Activated naive CD8-positive, alpha-beta T cell treated with anti-CD3 and anti-CD28 coated beads, Interleukin-2, amount 50 U/mL, for 16 hours (primary cell): ENCODE measurements at places on chromosomes 5 and 9.

- DNase-seq, result no peak
These were observed 218.9 kb upstream of the NMUR2 start for GRCh38 chr5:152623951-152624350.

GRCh38 chr5:35668319-35668718 lies 50.7 kb downstream of the SPEF2 start:
- no peak for DNase-seq

DNA sequence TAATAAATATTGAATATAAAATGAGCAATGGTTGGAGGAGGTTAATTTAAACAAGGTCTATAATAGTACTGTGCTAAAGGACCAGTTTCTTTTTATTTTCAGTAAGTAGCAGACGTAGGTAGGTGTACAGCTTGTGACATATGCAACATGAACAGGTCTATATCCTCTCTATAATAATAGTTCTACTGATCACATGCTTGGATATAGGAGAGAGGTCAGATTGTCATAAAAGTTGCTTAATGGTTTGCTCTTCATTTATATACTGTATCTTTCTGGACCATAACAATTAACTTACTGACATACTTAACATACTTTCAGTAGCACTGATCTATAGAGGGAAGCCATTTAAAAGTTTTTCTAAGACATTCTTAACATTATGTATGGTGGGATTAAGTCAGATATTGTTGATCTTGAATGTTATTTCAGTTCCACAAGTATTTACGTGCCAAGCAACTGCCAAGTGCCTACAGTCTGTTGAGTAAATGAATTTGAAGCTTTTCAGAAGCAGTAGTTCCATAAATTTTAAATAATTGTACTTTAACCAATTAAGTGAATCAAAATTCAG lies 68.0 kb downstream of the DENND4C start:
- DNase-seq, result no peak

GRCh38 chr5:80151890-80152289 lies 104.0 kb downstream of the SERINC5 start:
- no peak for DNase-seq

- no peak for DNase-seq
These were observed 39.2 kb downstream of the TLE4 start for GRCh38 chr9:79610791-79611614.

DNA sequence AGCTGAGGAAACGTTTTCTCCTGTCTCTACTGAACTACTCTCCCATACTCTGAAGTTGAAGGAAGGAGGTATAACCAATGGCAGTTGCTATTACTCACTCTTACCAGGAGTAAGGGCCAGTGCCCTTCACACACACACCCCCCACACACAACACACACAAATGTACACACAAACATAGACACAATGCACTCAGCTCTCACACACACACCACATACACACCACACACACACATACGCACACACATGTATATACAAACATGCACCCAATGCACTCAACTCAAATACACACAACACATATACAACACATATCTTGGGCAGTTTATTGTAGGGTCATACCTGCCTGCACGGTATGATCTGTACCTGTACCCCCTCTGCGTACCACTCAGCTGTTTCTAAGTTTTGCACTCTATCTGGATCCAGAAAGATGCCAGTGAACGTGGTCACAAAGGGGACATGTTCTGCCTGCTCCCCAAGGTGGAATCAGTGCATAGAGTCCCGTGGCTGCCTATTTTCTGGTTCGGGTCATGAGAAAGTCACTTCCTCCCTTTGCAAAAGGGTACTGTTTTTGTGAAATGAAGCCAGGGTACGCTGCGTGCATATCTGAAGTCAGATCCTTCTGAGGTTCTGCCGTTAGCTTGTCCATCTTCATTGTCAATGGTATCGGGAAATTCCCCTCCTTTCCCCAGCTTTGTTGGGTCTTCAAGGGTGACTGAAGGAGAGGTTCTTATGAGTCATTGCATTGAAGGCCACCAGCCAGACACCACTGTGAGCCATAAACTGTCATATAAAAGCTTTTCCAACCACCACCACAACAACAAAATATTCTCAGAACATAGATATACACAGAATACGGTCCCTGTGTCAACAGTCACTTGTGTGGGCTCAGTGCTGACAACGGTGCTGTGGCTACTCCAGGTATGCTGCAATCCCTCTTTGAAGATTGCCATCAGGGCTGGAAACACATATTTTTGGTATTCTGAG lies 131.9 kb downstream of the UGCG start:
- DNase-seq, result no peak

GRCh38 chr9:70441622-70442021 lies 27.2 kb upstream of the KLF9 start:
- no peak for DNase-seq

- no peak for DNase-seq
These were observed 17.0 kb downstream of the UTP15 start for GRCh38 chr5:73582285-73583145.

DNA sequence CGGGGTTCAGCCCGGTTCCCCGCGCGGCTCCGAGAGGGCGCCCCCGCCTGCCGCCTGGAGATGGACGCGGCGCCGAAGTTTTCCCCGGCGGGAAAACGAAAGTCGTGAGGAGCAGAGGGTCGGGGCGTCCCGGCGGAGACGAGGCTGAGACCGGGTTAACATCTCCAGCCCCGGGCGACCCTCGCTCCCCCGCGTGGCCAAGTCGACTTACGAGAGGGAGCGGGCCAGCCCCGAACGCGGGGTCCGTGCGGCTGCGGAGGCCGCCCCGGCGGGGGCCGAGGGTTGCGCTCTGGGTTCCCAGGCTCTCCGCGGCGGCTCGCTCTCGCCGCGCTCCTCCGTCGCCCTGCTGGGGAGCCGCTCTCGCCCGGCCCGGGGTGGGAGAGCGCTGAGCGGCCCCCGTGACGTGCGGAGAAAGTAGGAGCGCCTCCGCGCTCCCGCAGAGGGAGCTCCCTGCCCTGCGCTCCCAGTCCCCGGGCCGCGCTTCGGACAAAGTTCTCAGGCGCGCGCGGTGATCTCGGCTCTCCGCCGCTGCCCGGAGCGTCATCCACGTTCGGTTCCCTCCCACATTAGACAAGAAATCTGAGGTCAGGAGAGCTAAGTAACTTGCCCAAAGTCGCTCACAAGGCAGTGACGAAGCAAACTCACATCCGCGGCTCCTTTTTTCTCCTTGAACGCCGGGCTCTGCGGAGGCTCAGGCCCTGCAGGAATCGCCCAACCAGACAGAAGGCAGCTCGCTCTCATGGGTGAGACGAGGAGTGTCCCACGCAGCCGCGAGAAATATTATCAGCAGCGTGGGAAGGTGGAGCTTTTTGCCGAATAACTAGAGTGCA lies 1.2 kb upstream of the GCNT4 start:
- no peak for DNase-seq

DNA sequence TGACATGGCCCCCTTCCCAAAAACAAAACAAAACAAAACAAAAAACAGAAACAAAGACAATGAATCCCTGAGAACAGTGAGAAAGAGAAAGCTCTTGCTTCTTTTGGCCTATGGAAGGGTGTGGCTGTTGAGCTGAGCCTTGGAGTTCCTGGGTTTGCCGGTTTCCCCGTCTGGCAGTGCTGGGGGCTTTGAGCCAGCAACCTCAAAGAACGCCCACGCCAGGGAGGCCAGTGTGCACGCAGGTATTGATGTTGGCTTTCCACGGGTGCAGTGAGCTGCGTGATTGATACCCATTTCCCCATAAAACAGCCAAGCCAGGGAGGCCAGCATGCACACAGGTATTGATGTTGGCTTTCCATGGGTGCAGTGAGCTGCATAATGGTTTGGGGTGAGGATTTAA lies 8.3 kb upstream of the LCN1 start:
- no peak for DNase-seq

- no peak for DNase-seq
These were observed 21.1 kb downstream of the CORO2A start for GRCh38 chr9:98171176-98171925.

DNA sequence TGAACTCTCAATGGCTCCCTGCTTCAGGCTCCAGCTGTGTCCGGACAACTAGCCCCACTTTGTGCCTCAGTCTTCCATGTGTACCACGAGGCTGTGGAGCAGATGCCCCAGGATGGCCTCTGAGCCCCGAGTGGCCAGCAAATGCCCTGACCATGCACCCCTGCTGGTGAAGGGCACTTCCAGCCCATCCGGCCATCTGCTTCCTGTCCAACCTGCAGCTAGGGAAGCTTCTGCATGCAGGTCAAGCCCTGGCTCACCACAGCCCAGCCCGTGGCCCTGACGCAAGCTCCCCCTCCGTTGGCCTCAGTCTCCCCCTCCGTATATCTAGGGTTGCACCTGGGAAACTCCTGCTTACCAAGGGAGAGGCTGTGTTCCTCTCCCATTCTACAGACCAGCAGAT lies 4.8 kb downstream of the NINJ1 start:
- no peak for DNase-seq

DNA sequence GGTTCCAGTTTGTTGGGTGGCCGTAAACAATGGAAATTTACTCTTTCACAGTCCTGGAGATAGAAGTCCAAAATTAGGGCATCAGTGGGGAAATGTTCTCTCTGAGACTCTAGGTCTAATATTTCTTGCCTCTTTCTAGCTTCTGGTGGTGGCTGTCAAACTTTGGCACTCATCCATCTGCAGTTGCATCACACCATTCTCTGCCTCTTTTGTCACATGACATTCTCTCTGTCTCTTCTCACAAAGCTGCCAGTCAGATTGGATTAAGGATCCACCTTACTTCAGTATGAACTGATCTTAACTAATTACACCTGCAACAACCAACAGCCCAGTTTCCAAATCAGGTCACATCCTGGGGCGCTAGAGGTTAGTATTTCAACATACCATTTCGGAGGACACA lies 222.9 kb upstream of the FTMT start:
- no peak for DNase-seq

DNA sequence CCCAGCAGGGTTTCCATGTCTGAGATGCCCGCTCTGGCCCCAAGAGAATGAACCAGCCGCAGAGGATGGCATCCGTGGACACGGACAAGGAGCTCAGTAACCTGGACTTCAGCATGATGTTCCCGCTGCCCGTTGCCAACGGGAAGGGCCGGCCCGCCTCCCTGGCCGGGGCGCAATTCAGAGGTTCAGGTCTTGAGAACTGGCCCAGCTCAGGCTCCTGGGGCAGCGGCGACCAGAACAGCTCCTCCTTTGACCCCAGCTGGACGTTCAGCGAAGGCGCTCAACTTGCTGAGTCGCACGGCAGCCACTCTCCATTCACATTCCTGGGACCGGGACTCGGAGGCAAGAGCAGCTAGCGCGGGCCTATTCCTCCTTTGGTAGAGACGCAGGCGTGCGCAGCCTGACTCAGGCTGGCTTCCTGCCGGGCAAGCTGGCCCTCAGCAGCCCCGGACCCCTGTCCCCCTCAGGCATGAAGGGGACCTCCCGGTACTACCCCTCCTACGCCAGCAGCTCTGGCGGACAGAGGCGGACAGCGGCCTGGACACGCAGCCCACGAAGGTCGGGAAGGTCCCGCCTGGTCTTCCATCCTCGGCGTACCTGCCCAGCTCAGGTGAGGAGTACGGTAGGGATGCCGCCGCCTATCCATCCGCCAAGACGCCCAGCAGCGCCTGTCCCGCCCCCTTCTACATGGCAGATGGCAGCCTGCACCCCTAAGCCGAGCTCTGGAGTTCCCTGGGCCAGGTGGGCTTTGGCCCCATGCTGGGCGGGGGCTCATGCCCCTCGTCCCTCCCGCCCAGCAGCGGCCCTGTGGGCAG lies 74.4 kb downstream of the INSL6 start:
- DNase-seq, result no peak

- DNase-seq, result no peak
These were observed 62.4 kb upstream of the SPTLC1 start for GRCh38 chr9:92177591-92177990.

- no peak for DNase-seq
These were observed 136.4 kb downstream of the KDM4C start for GRCh38 chr9:6894135-6894534.

DNA sequence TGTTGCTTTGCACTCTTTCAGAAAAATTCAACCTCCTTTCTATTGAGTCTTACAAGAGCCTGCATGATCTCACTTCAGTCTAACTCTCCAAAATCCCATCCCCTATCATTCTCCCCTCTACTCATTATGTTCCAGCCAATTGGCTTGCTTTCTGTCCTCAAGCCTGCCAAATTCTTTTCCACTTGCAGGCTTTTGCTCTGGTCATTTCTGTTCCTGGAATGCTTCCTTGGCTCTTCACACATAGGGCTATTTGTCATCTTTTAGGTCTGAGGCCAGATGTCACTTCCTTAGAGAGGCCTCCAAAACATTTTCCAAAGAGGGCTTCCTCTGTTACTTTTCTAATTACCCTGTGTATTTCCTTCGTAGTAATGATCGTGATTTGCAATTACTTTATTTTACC lies 11.8 kb upstream of the CHD1 start:
- DNase-seq, result no peak

- DNase-seq, result no peak
These were observed 57.5 kb downstream of the ADAMTS12 start for GRCh38 chr5:33834334-33834733.

DNA sequence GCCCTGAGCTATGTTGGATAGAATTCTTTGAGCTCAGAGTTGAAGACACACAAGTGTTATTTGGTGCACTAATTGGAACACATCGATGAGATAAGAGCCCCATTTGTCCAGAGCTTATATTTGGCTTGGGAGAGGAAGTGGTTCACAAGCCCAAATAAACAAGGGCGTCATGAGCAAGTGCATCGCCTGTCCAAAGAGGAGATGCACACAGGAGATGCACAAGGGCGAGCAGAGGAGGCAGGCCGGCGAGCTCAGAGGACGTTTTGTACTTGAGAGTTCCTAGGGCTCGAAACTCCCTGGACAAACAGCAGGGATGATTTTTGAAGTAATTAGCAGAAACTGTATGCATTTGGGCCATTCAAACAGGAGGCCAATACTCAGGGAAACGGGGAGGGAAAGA lies 212.8 kb upstream of the IRX1 start:
- no peak for DNase-seq

DNA sequence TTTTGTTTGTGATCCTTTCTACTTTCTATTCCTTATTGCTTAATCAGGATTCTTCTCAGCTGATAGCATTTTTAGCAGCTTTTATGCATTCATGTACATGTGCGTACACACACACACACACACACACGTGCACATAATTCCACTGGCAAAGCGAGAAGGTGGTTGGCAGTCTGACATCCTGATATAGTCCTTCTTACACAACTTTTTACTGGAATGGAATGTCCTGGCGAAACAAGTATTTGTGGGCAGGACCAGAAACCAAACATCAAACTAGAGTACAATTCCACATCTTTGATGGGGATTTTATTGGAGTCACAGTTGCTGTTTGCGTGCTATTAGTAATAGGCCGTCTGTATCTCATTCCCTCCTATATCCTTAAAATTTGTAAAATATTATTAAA lies 356.5 kb downstream of the CCDC171 start:
- DNase-seq, result no peak

- DNase-seq, result no peak
These were observed 19.6 kb downstream of the CCDC187 start for GRCh38 chr9:136284311-136284710.

DNA sequence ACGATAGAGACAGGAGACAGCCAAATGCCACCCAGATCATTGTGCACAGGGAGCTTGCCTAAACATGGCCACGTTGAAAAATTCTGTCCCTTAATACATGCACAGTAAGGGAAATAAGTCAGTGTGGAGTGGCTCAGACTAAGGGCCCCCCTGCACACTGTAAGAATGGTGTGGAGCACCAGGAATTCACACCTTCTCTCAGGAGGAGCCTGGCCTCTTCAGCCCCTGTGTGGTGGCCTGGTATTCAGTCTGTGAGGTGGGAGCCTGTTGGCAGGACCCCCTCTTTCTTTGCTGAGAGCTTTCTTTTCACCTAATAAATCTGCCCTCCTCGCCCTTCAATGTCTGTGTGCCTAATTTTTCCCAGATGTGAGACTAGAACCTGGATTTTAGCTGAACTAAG lies 66.1 kb upstream of the RASGRF2 start:
- DNase-seq, result no peak
